ENCODE measurements at places on chromosomes 12 and 14. TPM values are rescaled to one million over a fixed set of nuclear protein-coding genes. Genes with fewer than 3 reads are reported as not detected.

GRCh38 chr14:52656905-52657304 lies 38.5 kb downstream of the ERO1A start:
- DNase-seq = no peak

- no peak for DNase-seq
These were observed 68.0 kb downstream of the SERPINA3 start for GRCh38 chr14:94679937-94680861.

- DNase-seq = no peak
These were observed 165.2 kb upstream of the OTX2 start for GRCh38 chr14:56975521-56975920.

DNA sequence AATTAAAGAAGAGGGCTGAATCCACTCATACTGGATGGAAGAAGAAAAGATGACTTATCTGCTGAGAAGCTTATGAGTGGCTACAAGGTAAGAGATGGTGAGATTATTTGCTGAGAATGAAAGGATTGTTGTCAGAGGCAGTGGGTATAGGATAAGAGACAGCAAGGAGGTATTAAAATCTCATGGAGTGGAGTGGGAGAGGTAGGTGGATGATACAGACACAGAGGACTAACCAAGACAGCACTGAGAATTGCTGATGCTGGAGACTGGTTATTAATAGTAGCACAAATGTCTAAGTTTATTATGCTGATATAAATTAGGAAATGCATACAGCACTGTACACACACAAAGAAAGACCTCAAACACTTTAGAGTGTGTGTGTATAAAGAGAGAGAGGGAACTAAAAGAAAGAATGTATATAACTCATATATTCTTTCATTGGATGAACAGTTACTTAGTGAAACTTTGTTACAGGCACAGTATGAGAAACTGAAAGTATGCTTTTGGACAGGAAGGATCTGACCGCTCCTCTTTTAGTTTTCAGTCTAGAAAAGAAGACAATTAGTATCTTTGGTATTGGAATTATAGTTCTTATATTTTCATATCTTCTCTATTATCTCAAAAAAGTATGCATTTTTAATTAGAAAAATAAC lies 543.1 kb downstream of the LRFN5 start:
- no peak for DNase-seq

The RERG gene
- not detected for polyA plus RNA-seq

The BATF gene
- 61.7 TPM for polyA plus RNA-seq

The FGF6 gene
- polyA plus RNA-seq = not detected

The RNF212B gene
- polyA plus RNA-seq = not detected
